ENCODE measurements at places on chromosomes 12 and 14.

DNA sequence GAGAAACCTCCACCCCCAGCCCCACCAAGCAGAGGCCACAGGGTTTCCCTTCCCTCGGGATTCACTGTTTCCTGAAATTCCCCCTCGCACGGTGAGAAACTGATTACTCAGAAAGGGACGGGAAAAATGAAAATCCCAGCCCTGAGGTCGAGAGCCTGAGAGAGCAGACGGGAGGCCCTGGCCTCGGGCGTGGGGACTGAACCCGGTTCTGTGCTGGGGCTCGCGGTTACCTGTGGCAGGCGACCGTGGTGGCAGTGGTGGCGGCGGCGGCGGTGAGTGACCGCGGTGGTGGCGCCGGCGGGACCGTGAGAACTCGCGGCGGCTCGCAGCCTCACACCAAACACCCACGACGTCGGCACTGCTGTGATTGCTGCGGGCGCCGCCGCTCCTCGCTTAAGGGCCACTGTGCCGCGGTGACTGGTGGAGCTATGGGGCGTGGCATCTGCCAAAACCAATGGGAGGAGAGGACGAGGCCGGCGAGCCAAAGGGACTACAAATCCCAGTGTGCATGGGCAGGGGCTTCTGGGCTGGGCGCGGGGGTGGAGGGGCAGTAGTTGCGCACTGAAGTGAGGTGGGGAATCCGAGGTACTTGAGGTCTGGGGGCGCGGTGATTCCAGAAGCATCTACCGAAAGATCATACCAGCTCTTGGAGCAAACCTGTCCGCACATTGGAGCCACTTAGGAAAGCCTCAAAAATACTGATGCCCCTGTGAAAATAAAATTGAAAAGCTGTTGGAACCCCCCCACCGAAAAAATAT is at the start of gene LGMN:
Gene LGMN (minus strand): TSS at position 369 of the 758 bp plus-strand sequence. CDS start 15,841 bp downstream, outside the sequence.
- DNase-seq = peak; percentile 98

DNA sequence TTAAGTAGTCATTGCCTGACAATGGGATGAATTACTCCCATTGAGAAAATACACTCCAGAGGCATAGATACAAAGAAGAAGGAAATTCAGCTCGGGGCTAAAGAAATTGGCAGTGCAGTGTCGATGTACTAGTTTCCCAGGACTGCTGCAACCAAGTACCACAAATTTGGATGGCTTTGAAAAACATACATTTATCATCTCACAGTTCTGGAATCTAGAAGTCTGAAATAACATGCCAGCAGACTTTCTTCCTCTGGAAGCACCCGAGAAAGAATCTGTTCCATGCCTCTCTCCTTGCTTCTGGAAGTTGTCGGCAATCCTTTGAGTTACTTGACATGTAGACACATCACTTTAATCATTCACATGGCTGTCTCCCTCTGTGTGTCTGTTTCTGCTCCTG is 101.9 kb downstream of the TMTC3 start:
- no peak for DNase-seq

GRCh38 chr14:36509069-36509917 is 10.7 kb downstream of the NKX2-1 start:
- peak; percentile 29 for DNase-seq

GRCh38 chr12:13437541-13437940 is 241.0 kb downstream of the EMP1 start:
- DNase-seq = no peak

DNA sequence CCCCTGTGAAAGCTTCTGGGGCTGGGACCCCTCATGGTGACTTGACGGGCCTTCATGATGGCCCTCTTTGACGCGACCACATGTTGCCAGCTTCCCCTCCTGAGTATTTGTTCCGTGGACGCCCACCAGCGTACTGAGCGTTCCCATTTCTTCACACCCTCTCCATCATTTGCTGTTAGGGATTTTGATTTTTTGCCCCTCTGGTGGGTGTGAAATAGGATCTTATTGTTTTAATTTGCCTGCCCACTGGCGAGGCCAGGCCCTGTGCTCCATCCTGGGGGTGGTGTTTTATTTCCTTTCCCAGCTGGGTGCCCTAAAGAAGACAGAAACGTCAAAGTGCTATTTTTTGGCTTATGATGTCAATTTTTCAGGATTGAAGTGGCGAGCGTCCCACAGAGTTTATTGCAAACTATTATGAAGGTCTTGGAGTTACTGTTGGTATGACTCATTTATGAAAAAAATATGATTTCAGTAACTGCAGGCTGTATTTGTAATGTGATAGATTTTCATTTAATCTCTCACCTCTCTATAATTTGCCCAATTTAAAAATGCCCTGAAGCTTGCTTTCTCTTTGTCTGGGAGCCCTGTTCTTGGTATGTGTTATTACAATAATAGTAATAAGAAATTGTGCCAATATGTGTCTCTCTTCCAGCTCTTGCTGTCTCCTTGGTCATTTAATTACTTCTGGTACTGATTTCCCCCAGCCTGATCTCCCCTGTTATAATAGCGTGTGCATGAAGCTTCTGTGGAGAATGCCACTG is 99.6 kb downstream of the SLC25A47 start:
- no peak for DNase-seq

DNA sequence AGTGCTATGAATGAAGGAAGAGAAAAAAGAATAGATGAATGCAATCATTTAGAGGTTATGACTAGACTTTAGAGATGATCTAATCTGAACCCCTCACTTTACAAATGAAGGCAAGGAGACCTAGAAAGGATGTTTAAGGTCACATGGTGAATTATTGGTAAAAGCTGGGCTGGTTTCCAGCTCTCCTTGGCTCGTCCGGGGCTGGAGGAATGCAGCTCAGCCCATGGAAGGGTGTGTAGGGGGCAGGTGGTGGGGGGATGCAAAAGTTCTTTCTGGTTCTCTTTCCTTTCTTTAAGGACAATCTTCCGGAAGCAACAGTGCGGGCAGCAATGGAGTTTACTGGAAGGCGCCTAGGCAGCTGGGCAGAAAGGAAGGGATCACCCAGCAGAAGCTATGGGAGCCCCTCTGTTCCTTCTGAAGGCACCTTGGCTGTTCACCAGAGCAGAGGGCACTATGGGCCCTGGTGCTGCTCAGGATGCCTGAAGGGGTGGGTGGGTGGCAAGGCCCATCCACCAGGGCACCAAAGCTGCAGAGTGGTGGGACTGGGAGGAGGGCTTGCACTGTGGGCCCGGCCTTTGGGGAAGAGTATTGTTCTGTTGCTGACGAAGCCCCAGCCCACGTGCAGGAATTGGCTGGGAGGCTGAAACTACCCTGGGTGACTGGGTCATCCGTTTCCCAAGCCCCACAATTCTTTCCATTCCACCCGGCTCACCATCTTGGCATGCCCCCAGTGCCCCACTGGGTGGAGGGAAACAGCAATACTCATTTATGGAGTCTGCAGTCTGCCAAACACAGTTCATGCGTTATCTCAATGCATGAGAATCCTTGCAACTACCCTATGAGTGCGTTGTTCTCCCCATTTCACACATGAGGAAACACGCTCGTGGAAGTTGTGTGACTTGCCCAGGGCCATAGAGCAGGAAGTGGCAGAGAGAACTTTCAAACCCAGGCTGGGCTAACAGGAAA is 78.2 kb downstream of the IRF2BPL start:
- DNase-seq = peak; percentile 70

- no peak for DNase-seq
These were observed 198.5 kb upstream of the PPFIA2 start for GRCh38 chr12:81957631-81958030.

DNA sequence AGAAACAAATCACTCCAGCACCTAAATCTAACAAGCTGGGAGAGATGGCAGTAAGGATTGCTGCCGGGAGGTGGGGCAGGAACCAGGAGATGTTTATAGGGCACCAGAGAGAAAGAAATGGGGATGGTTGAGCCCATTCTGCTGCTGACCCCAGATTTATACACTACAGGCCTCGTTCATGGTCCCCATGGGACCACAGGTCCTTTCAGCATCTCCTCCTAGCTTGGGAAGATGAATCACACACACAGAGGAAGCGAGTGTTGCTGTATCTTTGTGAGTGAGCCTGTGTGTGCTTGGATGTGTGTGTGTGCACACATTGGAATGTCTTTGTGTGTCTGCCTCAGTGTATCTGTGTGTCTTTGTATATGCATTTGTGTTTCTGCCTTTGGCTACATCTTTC is 49.7 kb upstream of the FICD start:
- DNase-seq = no peak

DNA sequence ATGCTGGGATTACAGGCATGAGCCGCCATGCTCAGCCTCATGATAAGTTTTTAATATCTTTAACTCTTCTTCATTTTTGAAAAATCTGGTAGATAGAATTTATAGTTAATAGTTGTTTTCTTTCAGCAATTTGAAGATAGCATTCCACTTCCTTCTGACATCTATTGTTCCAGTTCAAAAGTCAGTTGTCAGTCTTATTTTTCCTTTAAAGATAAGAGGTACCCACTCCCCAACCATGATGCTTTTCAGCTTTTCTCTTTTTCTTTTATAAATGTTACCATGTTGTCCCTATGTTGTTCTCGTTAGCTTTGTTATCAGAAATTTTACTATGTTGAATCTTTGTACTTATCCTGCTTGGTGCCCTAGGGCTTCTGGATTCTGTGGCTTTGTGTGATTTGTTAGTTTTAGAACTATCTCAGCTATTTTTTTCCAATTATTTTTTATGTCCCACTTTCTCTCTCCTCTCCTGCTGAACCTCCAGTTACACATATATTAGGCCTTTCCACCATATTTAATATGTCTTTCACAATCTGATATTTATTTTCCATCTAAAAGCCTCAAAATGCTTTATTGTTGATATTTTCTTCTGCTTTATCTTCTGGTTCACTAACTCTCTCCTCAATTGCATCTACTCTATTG is 181.6 kb upstream of the FOXN3 start:
- no peak for DNase-seq

- DNase-seq = no peak
These were observed 45.9 kb upstream of the CTDSP2 start for GRCh38 chr12:57892232-57892972.

DNA sequence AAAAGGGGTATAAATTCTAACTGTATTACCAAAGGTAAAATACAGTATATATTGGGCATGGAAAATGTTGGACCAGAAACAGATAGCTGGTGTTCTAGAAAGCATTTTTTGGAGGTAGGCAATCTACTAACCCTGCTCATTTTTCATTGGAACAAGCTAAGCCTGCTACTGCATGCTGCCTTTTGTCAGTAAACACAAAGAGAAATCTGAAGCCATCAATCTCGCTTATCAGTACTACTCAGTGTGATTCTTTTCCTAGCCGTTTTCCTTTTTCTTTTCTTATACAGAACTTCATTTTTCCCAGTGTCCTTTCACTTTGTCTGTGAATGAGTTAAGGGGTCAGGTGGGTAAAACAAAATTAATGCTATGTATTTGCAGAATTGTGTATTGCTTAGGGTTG is 312.3 kb downstream of the NPAS3 start:
- DNase-seq = no peak

- no peak for DNase-seq
These were observed 35.4 kb downstream of the TAOK3 start for GRCh38 chr12:118337194-118337838.

DNA sequence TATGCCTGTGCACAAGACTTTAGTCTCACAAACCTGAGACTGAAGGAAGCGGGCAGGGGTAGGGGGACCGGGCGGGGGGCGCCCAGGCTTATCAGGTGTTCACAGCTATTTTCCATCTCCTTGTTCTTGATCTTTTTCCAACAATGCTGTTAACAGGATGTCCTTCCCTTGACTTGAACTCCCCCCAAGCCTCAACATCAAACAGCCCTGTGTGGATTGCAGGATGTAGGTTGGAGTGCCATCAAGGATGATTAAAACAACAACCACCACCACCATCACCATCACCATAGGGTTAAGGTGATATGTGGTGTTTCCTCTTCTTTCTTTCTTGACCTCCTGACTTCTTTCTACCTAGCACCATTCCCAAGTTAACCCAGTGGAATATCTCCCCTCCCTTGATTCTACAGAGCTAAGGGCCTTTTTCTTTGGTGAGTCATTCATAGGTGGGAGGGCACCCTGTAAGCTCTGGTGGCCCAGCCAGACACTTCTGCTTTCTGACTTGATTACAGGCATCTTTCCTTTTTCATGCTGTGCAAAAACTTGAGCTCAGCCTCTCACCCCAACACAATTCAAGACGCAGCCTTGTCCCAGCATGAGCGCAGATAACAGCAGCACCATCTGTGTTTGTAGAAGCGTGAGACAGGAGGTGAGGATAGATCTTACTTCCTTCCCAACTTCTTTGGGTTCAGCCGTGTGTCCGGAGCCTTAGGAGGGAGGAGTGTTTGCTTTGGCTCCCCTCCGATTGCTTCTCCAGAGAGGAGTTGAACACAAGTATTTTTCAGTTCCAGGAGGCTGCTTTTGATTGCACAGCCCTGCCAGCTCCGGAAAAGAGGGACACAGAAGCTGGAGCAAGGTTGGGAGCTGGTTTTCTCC is 26.8 kb downstream of the FLVCR2 start:
- DNase-seq = peak; percentile 89

- DNase-seq = no peak
These were observed 35.4 kb upstream of the SPPL3 start for GRCh38 chr12:120939523-120939922.

- DNase-seq = no peak
These were observed 370.6 kb upstream of the PRICKLE1 start for GRCh38 chr12:42960087-42960527.

DNA sequence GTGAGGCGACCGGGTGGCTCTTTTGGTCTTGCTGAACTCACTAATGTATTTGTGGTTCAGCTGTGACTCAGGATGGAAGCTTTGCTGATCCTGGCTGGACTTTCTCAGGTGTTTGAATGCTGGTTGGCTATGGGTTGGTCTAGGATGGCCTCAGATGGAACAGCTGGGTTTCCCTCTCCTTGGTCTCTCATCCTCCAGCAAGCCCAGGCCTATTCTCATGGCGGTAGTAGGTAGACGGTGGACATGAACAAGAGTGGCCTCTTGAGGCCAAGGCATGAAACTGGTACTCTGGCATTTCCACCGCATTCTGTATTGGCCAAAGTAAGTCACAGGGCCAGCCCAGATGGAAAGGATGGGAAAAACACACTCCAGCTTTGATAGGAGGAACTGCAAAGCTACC is 11.8 kb upstream of the POLR3B start:
- DNase-seq = peak; percentile 35

- no peak for DNase-seq
These were observed 204.0 kb upstream of the AVPR1A start for GRCh38 chr12:63354969-63355368.

DNA sequence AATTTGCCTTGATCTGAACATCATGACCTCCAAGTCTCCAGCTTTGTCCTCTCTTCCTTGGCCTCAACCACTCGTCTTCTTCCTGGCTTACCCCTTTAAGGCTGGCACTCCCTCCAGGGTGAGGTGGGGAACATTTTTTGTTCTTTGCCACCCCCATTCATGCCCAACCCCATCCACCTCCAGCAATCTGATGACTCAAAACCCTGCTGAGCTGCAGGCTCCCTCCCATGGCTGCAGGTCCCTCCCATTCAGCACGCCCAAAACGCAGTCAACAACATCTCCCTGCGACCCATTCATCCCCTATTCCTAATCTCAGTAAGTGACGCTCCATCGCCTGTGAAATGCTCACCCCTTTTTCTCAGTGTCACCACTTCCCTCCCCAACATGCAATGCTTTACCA is 138.8 kb upstream of the PRMT8 start:
- DNase-seq = no peak

DNA sequence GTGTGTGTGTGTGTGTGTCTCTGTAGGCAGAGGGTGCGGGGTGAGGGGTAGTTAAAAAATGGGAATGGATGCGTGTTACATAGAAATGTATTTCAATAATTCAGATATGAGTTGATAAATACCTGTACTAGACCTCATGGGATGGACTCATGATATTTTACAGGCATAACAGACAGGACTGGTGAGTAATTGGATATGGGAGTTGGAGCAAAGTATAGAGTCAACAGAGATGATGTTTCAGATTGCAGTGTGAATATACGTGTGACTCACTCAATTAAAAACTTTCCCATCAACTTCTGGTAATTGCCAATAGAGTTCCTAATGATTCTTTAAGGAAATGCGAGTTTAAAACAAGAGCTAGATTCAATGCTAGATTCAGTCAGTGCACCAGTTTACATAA is 711.9 kb downstream of the C12orf50 start:
- no peak for DNase-seq

Data from thyroid gland (tissue), 4 donors.